ENCODE measurements at places on chromosomes 16 and 17.
A peak's percentile ranks its signal among the peaks of the same experiment; 100 is the strongest.

DNA sequence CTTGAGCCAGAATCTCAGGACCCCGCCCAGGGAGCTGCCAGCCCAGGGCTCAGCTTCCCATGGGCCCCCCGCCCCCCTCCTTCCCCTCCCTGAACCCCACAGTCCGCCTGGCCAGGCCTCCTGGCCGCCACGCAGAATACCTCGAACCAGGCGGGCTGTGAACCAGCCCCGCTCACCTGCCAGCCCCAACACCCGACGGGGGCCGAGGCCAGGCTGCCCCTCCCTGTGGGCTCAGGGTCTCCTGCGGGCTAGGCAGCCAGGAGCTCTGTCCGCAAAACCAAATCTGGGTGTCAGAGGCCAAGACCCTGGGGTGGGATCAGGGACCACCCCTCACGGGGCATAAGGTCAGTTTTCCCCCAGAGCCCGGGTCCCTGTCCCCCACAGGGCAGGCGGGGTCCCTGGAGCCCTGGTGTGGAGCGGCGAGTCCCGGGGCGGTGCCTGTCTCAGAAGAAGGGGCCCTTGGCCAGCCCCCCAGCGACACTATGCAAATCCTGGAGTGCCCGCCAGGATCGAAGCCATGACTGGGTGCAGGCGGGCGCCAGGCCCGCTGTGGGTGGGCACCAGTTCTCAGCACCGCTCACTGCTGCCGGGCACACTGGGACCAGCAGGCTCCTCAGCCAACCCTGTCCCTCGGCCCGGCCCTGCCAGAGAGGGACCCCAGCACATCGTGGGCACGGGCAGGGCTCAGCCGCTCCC lies 6.4 kb upstream of the PRR35 start:
- DNase-seq = no peak

DNA sequence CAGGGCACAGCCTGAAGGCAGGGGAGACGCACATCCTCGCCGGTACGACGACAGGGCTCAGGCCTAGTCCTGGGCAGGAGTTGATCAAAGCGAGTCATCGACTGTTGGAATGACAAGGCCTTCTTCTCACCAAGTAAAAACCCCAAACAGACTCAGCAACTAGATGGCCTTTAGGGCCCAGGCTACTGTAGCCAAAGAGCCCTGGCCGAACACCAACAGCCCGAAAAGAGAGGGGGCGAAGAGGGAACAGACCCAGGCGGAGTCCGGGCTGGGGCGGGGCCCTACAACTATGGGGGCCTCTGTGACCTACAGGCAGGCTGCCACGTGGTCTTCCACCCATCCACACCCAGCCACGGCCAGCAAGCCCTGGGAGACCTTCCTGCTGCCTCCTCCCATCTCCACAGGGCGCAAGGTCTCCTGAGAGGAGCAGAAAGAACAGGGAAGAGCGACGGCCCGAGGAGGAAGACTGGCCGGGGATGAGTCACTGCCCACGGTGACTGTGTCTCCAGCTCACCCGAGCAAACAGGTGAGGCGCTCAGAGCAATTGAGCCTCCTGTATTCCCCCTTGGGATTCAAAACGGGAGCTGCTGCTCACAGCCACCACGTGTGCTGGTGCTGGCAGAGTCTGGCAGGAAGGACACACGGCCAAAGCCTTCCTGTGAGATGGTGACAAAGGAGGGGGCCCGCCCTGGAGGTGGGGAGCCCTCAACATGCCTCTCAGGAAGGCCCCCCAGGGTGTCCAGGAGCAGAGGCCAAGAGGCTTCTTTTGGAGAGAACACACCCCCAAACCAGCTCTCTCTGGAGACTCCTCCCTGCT lies 17.7 kb downstream of the SLC16A3 start:
- DNase-seq = peak; percentile 60

GRCh38 chr17:39229274-39229913 lies 3.6 kb upstream of the STAC2 start:
- DNase-seq = no peak

DNA sequence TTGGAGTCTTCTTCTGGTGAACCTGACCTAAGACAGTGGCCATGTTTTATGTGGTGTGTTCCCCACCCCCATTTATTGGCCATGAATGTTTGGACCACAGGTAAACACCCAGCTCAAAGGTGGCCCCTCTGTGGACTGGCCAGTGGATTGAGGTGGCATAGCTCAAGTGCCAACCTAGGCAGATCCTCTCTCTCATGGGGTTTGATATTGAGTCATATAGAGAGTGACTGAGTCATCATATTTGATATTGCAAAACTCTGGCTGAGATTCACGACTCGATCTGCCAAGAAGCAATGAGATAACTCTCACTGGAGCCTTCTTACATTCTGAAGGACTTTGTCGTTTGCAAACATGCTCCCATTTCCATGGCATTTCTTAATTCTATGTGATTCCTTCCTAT lies 10.5 kb upstream of the TEKT3 start:
- no peak for DNase-seq

DNA sequence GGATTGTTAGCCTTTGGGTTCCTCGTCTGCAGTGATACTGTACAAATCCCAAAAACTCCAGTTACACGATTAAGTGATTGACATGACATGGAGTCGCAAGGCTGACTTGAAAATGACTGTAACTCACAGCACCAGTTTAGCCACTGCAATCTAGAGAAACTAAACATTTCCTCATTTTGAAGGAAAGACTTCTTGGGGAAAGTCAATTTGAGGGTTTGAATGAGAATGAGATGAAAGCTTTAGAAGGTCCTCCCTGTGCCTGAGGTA lies 4.8 kb downstream of the BANP start:
- no peak for DNase-seq

- no peak for DNase-seq
These were observed 276.1 kb downstream of the SLC39A11 start for GRCh38 chr17:72816406-72816805.

DNA sequence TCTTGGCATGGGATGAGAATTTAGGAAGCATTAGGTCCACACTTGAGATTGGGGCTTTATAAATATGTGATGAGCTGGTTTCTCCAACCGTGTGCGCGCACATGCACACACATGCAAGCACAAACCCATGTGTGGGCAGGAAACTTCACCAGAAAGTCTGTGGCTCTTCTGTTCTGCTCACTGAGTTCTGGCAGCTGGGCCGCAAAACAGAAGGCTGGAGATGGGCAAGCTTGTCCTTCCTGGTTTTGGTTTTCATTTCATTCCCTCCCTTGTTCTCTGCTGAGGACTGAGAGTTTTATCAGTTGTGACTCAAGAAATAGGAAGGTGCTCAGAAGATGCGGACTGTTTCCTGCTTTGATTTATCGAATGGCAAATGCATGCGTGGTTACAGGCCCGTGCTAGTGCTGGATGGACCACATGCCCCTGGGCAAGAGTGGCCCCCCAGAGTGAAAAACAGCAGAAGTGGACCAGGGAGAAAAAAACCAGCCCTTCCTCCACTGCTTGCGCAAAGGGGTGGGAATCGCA lies 14.1 kb downstream of the MAP3K14 start:
- no peak for DNase-seq

- no peak for DNase-seq
These were observed 142.6 kb downstream of the WSCD1 start for GRCh38 chr17:6212766-6213165.

DNA sequence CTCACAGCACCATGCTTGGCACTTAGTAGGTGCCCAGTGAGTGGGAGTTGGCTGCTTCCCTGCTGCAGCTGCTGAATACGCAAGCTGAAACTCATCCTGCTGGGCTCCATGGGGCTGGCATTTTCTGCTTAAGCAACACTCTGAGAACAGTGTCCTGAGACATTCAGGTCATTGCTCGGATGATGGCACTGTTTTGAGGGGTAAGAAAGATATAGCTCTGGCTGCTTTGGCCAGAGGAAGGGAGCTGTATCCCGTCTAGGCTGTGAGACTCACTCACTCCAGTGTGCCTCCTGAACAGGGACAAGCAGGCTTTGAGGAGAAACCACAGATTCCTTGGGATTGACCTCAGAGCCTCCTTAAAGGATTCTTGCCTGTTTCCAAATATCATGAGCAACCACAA lies 120.5 kb downstream of the CLEC16A start:
- DNase-seq = no peak

DNA sequence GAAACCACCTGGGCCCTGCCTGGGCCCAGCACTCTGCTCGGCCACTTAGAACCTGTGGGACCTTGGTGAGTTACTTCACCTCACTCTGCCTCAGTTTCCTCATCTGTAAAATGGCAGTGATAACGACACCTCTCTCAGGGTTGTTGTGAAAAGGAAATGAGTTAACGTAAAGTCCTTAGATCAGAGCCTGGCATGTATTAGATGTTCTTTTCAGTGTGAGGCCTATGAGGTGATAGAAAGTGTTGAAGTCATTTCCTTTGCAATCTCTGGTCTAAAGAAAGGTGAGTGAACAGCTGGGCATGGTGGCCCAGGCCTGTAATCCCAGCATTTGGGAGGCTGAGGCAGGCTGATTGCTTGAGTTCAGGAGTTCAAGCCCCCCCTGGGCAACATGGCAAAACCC lies 51.7 kb upstream of the LGALS9 start:
- no peak for DNase-seq

Data from BE2C (cell line).